NCI-H187 (cell line): ENCODE measurements at places on chromosomes 4 and X.

GRCh38 chrX:10569946-10570345 is 50.4 kb downstream of the MID1 start:
- no peak for DNase-seq

GRCh38 chrX:119646515-119646914 is 40.3 kb upstream of the NKRF start:
- no peak for DNase-seq

DNA sequence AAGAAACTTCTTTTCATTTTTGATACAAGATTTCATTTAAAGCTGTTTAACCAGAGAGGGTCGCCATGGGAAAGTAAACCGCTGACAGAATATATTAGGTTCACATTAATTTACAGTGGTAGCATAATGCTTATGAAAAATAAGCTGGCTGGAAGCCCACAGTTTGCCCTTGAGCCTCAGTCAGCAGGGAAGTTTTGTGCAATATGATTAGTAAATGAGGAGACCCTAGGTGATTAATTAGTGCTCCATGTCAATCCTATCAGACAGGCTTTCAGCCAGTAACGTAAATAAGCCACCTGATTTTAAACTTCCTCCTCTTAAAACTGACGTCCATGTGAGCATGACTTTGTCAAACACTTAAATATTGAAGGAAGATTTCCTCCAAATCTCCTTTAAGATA is 134.2 kb downstream of the TSPAN5 start:
- no peak for DNase-seq

GRCh38 chr4:83759611-83760010 is 223.7 kb downstream of the GPAT3 start:
- DNase-seq = no peak

DNA sequence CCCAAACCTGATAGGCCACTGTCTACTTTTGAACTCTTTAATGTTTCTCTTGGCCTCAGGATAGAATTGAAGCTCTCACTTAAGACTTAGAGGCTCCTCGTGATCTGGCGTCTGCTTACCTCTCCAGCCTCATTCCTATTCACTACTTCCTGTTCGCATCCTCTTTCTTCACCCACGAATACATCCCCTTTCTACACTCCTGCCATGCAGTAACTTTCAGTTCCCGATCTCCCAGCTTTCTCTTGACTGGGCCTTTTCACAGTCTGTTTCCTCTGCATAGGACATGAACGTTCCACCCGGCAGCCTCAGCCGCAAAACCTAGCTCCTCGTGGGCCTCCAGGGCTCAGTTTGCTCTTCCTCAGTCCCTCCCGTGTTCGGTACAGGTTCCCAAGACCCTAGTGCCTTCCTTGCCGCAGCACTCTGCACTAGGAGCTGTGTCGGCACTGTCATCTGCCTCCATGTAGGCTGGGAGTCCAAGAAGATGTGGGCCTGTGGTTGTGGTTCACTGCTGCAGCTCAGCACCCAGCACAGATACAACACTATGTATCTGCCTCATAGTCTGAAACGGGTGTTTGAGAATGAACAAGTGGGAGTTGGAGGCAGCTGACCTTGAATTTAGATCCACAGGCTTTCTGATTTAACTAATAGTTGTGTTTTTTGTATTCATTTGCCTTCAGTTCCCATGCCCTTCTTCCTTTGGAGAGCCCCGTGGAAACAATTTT is 15.8 kb downstream of the RPL39 start:
- no peak for DNase-seq

DNA sequence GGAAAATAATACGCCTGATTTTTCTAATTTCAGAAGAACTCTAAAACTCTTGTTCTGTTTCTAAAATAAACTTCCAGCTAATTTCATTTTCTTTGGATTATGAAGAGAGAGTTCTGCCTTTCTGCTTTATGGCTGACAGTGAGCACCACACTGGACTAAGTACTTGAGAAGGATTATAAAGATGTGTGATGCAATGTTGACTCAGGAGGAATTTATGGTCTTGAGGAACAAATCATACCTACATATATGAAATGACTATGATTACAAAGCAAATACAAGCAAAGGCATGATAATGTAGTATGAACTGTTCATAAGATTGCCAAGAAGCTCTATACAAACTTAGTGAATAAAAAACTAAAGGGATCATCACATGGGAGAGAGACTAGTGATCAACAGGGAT is 13.0 kb upstream of the SLC25A5 start:
- no peak for DNase-seq

- no peak for DNase-seq
Measured at GRCh38 chr4:41365681-41366080, 109.0 kb downstream of the UCHL1 start.

DNA sequence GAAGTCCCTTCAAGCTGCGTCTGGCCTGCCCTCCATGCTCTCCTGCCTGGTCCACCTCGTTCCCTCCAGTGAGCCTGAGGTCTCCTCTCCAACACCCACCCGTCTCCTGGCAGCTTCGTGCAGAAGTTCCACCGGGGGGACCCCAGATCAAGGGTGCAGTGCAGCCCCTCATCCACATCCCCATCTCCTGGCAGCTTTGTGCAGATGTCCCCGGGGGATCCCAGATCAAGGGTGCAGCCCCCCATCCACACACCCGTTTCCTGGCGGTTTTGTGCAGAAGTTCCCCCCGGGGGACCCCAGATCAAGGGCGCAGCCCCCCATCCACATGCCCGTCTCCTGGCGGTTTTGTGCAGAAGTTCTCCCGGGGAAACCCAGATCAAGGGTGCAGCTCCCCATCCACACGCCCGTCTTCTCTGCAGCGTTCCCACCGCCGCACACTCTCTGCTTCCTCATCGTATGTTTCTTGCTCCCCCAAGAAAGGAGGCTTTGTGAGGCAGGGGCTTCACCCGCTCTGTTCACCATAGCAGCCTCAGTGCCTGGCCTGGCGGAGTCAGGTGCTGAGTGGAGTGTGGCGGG is 35.7 kb downstream of the PIGG start:
- DNase-seq = no peak

DNA sequence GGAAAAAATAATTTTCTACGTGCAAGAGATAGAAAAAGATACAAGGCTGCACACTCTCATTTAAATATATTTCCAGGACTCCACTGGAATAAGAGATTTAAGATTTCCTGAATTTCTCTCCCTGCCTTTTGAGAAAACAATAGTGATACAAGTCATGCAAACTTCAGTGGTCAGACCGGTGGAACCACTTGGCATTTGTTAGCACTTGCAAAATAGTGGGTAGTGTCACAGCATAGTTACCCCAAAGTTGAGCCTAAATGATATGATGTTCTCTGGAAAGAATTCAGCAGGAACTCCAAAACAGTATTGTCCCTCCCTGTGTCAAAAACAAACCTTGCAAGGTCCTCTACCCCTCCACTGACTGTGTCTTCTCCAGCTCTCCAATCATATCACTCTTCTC is 102.3 kb downstream of the ANKRD50 start:
- DNase-seq = no peak

- no peak for DNase-seq
Measured at GRCh38 chrX:30906726-30907125, 17.7 kb upstream of the TAB3 start.
